ENCODE measurements at places on chromosomes 1 and 21.

GRCh38 chr1:9278585-9279153 lies 14.0 kb upstream of the SPSB1 start:
- DNase-seq, result no peak

- no peak for DNase-seq
These were observed 55.3 kb downstream of the NME7 start for GRCh38 chr1:169312084-169312954.

DNA sequence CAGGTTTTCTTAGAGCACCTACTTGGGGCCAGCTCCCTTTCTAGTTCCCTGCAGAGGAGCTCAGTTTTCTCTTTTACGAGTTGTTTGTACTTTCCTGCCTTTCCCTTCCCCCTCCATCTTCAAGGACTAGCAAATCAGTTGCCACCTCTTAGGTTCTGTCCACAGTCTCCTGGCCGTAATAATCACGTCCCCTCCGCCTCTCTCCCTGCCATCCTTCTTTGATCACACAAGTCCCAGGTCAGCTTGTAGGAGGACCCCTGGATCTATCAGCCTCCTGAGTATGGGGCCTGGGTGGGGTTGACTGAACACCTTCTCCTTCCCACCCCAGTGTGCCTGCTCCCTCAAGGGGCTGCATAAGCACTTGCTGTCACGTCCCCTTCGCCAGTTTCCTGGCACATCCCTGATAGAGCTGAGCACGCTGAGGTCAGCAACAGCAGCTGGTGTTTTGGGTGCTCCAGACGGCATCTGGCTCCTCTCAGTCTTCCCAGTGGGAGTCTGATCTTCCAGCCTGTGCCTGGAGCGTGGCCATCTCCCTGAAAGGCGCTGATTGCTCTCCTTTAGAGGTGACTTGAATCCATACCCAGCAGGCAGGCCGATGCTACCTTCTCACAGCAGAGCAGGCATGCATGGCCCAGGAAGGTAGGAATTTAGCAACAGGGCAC lies 216.1 kb upstream of the TMEM51 start:
- no peak for DNase-seq

DNA sequence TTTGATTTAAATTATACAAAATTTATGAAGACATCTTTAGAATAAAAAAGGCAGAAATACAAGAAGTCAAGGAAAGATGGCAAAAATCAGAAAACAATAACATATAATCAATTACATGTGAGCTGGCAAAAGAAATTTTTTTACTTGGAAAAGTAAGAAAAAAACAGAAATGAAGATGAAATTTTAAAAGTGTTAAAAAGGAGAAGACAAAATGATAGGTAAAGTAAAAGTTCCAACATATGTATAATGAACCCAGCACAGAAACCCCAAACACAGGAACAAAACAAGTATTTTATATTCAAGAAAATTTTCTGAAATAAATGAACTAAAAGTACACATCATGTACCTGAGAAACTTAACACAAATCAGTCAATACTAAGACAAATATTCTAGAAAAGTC lies 63.4 kb downstream of the USP1 start:
- DNase-seq, result no peak

GRCh38 chr1:78355656-78356055 lies 135.1 kb upstream of the PTGFR start:
- no peak for DNase-seq

DNA sequence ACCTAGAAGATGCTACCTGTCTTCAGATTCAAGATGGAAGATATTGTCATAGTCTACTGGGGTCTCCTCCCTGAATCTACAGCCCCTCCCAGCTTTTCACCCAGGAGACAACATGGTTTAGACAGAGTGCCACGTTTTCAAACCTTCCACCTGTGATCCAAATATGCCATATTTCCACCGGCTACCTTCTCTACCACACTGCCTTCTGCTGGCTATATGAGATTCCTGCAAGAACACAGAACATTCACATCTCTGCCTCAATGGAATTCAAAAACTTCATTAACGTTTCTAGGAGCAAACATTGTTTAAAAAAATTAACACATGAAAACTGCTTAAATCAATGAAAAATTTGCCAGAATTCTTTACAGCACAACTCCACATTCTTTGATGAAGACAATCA lies 12.9 kb upstream of the LELP1 start:
- DNase-seq, result no peak

DNA sequence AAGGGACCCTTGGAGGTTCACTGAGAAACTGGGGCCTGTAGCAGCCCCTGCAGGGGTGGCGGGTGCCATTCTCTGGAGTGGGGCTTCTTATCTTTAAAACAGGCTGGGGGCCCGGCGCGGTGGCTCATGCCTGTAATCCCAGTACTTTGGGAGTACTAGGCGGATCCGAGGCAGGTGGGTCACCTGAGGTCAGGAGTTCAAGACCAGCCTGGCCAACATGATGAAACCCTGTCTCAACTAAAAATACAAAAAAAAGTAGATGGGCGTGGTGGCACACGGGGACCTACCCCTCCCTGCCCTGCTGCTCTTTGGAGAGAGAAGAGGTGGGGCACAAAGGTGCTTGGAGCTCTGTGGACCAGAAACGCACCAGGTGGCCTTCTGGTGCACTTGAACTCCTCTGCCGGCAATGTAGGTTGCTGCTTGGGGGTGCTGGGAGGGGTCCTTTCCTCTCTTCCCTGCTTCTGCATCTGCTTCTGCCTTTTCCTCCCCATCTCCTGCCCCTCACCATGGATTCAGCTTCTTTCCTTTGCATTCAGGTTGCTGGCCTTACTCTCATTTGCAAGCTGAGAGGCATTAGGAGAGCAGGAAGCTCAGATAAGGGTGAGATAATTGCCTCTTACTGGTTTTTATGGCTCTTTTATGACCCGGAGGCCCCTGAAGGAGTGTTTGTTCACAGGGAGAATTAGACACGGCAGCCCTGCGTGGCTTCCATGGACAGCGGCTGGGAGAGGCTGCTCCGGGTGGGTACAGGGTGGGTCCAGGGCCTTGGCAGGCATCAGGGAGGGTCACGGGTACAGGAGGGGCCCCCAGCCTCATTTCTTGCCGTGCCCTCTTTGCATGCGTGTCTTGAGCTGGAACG lies 57.4 kb downstream of the ARHGEF10L start:
- DNase-seq, result no peak

DNA sequence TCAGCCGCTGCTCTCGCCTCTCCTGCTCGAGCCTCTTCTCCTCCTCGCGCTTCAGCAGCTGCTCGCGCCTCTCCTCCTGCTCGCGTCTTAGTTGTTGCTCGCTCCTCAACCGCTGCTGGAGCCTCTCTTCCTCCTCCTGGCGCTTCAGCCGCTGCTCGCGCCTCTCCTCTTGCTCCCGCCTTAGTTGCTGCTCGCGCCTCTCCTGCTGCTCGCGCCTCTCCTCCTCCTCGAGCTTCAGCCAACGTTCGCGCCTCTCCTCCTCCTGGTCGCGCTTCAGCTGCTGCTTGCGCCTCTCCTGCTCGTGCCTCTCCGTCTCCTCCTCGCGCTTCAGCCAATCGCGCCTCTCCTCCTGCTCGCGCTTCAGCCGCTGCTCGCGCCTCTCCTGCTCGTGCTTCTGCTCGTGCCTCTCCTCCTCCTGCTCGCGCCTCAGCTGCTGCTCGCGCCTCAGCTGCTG lies 3.7 kb downstream of the TCHH start:
- no peak for DNase-seq

Data from stimulated activated CD8-positive, alpha-beta memory T cell treated with anti-CD3 and anti-CD28 coated beads, Interleukin-15, amount 100 ng/mL, for 4 hours (primary cell).